Caudate nucleus (tissue), 63 donors: ENCODE measurements at places on chromosomes 5 and 9.

DNA sequence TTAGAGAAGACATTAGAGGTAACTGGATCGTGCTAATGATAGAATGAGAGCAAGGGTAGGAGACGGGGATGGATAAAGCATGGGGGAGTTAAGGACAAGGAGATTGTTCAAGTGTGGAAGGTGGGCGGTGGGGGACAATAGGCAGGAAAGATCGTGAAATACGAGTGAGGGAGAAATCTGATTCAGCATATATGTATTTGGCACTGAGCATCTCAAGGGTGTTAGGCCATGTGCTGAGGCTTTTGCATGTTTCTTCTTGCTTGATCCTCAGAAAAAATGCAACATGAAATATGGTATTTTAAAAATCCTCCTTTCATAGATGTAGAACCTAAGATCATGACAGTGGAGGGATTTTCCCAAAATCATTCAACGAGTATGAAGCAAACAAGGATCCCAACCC is 240.5 kb downstream of the PAPPA start:
- no peak for DNase-seq

GRCh38 chr9:73347720-73348119 is 196.1 kb downstream of the ANXA1 start:
- no peak for DNase-seq

DNA sequence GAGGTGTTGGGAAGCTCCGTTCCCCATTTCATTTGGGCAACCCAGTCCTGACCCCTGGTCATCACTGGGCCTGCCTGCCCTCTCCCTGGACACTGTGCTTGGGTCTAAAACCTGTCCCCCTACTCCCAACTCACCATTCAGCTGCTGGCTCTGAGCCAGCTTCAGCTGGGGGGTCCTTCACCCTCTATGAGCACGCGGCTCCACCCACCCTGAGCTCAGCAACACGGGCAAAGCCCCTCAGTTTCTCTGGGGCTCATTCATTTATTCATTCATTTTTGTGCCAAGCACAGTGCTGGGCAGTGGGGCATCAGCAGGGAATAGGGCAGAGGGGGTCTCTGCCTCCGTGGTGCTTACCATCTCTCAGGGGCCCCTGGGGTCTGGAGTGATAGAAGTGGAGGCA is 199.8 kb upstream of the MVB12B start:
- no peak for DNase-seq

GRCh38 chr9:18371621-18372020 is 102.3 kb upstream of the ADAMTSL1 start:
- no peak for DNase-seq

DNA sequence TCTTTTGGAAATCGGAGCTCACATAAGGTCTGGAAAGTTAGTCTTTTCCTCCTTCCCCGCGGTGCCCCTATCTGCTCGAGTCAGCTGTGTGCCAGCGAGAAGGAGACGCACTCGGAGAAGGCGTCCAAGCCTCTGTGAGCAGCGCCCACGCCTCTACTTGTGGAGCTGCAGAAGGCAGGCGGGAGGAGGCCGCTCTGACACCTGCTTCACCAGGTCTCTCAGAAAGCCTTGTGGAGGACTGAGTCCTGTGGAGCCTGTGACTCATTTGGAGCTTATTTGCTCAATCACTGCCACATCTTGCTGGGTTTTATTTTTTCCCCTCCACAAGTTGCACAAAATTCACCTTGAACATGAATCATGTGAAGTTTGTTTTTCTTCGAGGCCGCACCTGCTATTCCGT is 117.5 kb downstream of the IRX2 start:
- no peak for DNase-seq

DNA sequence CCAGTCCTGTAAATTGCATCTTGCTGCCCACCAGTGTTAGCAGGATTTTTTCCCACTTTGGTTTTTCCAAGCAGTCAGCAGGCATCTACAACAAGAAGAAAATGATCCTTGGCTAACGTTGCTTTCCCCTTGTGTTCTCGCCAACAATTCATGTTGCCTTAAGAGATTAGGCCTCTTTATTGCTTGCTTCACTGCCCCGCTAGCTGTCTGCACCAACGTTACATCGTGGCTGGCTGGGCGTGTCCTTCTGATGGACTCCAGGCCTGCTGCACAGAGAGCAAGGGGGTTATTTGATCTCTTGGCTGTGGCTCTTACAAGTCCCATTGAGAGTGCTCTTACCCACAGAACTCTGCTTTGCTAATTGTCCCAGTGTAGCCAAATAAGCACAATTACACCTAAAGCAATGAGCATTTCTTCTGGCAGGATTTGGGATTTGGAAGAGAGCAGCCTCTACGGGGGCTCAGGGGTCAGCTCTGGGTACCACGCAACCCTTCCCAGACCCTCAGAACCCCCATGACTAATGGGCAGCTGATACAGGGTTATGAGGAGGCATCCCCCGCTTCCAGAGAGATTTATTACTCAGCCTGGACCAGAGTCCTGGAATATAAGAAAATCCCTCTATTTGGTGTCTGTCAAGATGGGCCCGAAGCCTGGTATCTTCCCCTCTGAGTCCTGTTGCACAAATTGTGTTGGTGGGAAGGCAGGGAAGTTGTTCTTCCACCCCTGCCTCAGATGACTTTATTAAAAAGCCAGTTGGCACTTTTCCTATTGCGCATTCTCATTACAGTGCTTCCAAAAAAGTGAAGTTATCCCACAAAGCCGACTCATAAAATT is 17.6 kb downstream of the DCANP1 start:
- no peak for DNase-seq

- no peak for DNase-seq
Measured at GRCh38 chr5:126015235-126016181, 407.7 kb upstream of the GRAMD2B start.

DNA sequence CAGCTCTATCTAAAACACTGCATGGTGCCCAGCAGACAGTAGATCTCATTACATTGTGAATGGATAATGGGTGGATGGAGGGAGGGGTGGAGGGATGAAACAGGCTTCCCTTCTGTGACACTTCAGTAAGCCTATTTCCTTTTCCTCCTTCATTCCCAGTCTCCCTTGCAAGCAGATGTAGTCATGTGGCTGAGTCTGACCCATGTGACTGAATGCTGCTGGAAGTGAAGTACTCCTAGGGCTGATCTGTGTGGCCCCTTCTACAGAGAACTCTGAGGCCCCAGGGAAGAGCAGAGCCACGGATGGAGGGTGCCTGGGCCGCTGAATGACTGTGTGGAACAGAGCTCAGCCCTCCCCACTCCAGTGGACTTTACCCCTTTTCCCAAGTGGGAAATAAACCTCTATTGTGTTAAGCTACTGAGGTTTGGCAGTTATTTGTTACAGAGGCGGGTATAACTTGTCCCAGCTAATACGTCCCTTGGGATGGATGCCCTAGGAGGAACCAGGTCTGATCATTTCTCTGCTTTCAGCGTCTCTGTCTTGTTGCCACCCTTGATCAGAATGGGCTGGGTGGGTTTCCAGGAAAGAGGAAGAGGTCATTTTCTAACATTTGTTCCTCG is 176.1 kb upstream of the MVB12B start:
- DNase-seq, result no peak

DNA sequence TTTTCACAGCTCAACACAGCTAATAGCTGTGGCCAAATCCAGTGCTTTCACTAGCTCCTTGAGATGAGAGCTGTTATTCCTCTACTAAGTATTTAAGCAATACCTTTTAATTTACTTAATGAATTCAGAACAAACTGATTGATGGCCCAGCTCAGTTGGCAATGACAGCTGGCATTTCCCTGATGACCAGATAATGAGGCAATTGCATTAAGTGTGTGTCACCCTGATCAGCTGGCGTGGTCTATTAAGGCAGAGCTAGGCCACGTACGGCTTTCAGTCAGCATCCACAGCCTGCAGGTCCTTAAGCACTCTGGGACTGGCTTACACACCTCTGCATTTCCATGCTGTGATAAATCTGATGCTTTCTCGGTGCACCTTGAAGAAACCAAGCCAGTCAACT is 34.4 kb downstream of the TTLL11 start:
- DNase-seq, result no peak

DNA sequence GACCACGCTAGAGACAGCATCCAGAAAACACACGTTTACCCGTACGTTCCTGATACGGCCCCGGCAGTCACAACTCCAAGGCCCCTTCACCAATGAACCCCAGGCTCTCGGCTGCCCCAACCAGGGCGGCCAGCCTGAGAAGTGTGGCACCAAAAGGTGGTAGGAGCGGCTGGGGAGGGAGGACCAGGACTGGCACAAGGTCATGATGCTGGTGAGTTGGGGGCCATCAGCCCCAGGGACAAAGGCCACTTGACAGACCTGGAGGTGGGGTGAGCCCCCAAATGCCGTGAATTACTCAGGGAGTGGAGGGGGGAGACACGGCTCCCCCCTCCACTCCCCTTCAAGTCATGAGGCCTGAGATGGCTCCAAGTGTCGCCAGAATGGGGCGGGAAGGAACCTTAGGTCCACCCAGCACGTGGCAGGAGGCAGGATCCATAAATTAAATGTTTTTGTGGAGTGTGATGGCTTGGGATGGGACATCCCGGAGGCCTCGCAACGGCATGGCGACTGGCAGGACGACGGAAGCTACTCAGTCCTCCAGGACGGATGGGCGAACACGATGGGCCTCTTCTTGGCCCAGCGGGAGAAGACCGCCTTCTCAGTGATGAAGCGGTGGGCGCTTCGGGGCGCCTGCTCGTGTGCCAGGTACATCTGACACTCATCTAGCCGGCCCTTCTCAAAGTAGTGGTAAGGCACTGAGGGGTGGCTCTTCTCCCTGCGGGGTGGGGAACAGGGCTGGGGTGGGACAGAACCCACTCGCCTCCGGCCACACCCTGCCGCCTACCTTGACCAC is 8.7 kb upstream of the ST6GALNAC6 start:
- no peak for DNase-seq

GRCh38 chr5:42553461-42553860 is 130.2 kb downstream of the GHR start:
- no peak for DNase-seq

DNA sequence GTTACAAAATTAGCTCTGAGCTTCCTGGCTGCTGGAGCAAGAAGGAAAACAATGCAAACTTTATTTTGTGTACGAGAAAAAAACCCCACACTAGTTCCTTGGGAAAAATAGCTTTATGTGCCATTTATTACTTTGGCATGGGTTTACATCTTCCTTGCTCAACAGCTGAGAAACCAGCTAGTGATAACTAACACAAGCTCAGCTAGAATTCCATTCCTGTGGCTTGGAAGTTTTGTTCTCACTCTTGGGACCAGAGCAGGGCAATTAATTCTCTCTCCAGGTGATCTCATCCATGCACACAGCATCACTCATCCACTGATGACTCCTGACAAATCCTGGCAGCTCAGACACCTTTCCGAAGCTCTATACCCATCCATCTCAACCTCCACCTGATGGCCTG is 104.1 kb downstream of the CRB2 start:
- no peak for DNase-seq

- DNase-seq, result peak; percentile 69
Measured at GRCh38 chr9:137077010-137077747, at the start of gene UAP1L1. Gene UAP1L1, plus strand, starts transcription at chr9:137077517. Its CDS starts 16 bp downstream, at chr9:137077533.

GRCh38 chr5:122944051-122944450 is 92.5 kb downstream of the PPIC start:
- no peak for DNase-seq

- peak; percentile 28 for DNase-seq
Measured at GRCh38 chr5:151155775-151156506, 1.6 kb downstream of the ANXA6 start.

DNA sequence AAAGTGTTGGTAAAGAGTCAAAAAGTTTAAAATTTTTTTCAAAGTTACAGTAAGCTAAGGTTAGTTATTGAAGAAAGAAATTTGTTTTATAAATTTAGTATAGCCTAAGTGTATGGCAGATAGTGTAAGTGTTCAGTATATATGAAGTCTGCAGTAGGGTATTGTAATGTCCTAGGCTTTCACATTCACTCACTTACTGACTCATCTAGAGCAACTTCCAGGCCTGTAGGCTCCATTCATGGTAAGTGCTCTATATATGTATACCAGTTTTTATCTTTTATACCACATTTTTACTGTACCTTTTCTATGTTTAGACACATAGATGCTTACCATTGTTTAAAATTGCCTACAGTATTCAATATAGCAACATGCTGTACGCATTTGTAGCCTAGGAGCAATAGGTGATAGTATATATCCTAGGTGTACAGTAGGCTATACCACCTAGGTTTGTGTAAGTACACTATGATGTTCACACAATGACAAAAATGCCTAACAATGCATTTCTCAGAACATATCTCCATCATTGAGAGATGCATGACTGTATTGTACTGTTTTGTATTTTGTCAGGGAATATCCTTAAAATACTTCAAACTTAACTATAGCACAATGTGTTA is 38.5 kb downstream of the CYSTM1 start:
- DNase-seq, result no peak

- DNase-seq, result no peak
Measured at GRCh38 chr9:100222674-100223073, 123.6 kb downstream of the INVS start.

DNA sequence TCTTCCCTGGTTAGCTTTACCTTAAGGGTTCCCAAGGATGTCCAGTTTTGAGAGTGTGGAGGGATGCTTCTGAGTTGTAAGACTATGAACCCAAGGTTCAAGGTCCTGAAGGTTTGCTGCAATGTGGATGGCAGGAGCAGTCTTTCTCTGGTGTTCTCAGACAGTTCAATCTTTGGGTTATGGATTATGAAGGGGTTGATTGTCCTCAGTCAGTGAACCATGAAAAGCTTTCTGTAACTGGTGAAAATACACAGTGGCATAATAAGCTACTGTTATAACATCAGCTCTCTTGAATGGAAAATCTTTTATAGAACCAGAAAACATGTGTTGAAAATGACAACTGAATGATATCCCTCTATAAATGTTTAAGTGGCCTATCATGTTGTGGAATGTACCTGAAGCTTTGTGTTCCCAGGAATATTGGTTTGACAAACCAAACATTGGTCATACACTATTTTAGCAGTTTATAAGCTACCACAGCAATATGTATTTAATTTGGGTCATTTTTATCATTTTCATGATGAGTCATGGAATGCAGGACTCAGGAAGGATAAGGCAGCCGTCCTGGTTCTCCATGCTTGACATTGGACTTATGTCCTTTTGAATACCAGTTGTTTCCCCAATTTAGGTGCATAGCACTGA is 1041.8 kb upstream of the ARRDC3 start:
- DNase-seq, result no peak

- no peak for DNase-seq
Measured at GRCh38 chr5:1850324-1851154, 32.2 kb downstream of the IRX4 start.

- no peak for DNase-seq
Measured at GRCh38 chr9:94824913-94825610, 98.6 kb downstream of the AOPEP start.
